ENCODE measurements at places on chromosomes 12 and 14.
A peak's percentile ranks its signal among the peaks of the same experiment; 100 is the strongest.

GRCh38 chr14:74618078-74618952 lies 6.3 kb upstream of the LTBP2 start:
- DNase-seq = no peak

GRCh38 chr12:27198036-27198435 lies 46.0 kb upstream of the STK38L start:
- DNase-seq = no peak

DNA sequence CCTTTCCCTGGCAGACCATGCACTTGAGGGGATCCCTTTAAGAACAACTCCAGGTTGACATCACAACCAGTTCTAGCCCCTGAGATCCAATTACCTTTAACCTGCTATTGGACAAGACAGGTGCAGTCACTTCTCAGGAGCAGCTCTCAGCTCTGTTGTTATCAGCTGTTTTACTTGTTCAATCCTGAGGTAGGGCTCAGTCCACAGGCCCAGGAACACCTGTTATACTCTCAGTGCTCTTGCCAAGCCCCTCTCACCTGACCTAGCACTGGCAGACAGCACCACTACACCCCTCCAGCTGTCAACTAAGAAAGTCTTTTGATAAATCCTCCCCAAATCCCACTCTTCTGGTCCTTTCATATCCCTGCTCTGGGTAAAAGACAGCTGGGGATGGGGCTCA lies 163.9 kb upstream of the TMTC2 start:
- DNase-seq = no peak

DNA sequence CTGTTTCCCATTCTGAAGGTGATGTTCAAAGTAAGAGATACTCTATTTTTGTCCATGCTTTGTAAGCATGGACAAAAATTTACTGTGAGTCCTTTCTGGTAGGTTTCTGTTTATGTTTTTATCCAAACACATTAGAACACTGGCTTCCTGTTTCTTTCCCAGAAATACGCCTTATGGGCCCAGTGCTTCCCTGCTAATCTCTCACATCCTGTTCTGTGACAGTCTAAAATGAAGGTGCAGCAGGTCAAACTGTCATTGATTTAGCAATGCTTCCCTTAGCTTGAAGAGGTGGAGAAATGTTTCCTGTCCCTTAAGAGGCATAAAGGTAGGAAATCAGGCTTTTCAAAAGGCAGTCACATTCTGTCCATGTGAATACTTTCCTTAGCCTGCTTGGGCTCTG lies 305.6 kb downstream of the RPS29 start:
- DNase-seq = no peak

- DNase-seq = no peak
Observed at GRCh38 chr14:56122301-56122700, 4.1 kb downstream of the PELI2 start.

DNA sequence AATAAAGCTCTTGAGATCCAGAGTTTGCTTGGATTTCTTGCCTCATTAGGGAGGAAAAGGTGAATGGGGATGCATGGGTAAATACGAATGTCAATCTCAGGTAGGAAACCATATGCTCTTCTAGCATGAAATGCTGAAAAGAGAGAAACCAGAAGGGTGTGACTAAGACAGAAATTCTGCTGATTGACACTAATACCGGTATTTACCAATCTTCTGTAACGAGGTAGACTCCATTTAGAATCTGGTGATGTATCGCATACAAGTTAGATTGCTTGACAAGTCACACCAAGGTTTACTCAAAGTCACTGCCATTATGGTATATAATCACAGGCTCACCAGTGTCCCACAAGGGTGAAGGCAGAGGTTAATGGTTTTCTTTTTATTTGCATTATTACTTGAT lies 337.9 kb downstream of the NRXN3 start:
- no peak for DNase-seq

DNA sequence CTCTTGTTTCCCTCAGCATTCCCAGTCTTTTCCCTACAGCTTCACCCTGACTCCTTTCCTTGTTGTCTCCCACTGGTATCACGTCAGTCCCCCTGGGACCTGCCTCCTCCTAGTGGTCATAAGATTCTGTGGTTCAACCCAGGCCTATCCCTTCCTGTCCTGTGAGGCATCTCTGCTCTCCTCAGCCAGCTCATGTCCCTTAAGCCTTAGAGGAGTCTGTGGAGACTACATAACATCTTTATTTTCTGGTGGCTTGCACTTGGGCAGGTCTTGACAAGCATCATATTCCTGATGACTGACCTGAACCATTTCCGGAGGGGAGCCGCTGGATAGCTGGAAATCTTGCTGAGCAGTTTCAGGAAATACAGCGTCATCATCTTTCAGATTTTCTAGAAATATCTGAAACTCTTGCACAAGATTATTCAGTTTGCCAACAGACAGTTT lies 688 bp downstream of the C12orf71 start:
- no peak for DNase-seq

GRCh38 chr12:46921764-46922133 lies 96.0 kb upstream of the SLC38A4 start:
- no peak for DNase-seq

GRCh38 chr12:82682326-82682725 lies 4.4 kb upstream of the TMTC2 start:
- peak; percentile 5 for DNase-seq

DNA sequence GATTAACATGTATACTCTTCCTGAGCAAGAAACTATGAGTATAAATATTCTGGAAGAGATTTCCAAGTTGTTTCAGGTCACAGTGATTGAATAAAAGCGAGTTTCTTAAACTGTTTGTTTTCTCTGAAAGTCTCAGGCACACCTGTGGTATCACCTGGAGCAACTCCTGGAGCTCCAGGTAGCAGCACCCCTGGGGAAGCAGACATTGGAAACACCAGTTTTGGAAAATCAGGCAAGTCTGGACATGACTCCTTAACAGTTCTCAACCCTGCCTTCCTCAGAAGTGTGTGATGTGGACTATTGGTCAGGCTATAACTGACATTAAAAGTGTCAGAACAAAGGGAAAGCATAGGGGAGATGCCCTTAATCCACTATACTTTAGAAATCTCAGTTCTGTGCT lies 217.6 kb upstream of the CNTN1 start:
- no peak for DNase-seq

GRCh38 chr12:39646963-39647362 lies 27.4 kb upstream of the ABCD2 start:
- DNase-seq = no peak

- no peak for DNase-seq
Observed at GRCh38 chr12:125530876-125531275, 465.6 kb downstream of the AACS start.

- DNase-seq = no peak
Observed at GRCh38 chr12:65821336-65821735, 2.9 kb upstream of the HMGA2 start.

GRCh38 chr12:18283831-18284230 lies 22.5 kb downstream of the PIK3C2G start:
- DNase-seq = no peak

- no peak for DNase-seq
Observed at GRCh38 chr12:56541631-56542030, 20.0 kb downstream of the RBMS2 start.

DNA sequence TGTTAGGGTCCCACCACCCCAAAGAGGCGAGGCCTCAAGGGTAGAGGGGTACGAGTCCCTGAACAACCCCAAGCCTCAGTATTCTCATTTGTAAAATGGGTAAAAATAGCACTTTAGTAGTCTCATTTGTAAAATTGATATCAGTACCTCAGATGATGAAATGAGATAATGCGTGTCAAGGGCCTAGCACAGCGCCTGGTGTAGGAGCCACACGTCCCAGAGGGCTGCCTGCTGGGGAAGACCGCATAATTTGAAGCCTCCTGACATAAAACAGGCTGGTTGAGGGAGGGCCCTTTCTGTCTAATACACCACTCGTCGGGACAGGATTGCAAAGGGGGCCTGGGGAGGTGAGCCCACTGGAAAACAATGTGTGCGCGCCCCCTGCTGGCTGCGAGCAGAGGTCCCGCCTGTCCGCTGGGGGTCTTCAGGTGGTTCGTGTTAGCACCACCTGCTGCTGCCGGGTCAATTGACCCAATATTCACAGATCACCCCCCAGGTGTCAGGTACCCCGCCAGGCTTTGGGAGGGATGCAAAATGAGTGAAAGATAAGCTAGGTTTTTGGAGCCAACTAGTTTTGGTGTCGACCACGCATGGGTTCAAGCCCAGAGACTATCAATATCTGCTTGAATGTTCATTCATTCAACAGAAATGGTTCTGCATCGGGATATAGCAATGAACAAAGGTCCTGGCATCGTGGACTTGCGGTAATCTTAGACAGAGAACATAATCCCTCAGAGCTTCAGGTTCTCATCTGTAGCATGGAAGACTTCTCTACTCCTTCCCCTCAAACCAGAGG lies 24.7 kb upstream of the IRF2BPL start:
- peak; percentile 57 for DNase-seq

- no peak for DNase-seq
Observed at GRCh38 chr12:132392389-132393244, 63.2 kb upstream of the GALNT9 start.

DNA sequence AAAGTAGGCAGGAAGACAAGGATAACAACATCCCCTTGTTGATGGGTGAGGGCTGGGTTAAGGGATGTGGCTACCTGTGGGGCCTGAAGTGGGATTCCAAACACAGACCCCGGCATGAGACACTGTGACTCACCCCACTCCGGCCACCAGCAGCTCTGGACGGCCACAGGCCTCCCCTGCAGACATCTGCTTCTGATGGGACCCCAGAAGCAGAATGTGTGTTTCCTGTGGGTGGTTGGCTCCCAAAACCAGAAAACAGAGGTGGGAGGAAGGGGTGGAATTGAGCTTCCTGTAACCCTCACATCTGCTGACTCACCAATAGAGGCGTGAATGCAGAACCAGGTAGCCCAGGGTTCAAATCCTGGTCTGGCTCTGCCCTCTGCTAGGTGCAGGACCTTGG lies 216.6 kb upstream of the PWP1 start:
- DNase-seq = no peak

DNA sequence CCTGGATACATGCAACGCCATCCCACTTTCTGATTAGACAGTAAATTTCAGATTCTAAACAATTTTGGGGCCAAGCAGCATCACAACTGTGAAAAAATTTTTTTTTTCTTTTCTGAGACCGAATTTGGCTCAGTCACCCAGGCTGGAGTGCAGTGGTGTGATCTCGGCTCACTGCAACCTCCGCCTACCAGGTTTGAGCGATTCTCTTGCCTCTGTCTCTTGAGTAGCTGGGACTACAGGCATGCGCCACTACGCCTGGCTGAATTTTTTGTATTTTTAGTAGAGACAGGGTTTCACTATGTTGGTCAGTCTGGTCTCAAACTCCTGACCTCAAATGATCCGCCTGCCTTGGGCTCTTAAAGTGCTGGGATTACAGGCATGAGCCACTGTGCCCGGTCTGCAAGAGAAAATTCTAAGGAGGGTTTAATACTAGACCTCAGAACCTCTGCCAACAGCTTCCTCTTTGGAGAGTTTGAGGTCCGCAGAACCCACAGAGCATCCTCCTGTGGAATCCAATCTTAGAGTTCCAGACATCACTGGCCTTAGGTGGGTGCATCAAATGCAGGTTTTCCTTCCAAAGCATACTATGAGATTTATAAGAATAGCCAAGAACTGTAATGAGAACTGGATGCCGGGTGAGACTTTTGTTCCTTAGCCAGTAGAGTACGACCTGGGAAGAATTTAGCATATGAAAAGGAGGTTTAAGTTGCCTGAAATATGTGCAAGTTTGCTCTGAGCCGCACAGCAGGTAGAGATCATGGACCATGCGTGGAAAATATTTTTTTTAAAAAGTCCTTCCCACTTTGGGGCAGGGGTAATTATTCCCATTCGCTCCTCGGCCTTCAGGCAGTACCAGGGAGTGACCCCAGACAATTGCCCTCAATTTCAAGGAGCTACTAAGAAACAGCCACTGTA lies 7.8 kb upstream of the PHC1 start:
- DNase-seq = no peak

- no peak for DNase-seq
Observed at GRCh38 chr12:20429852-20430251, 61.5 kb downstream of the PDE3A start.

DNA sequence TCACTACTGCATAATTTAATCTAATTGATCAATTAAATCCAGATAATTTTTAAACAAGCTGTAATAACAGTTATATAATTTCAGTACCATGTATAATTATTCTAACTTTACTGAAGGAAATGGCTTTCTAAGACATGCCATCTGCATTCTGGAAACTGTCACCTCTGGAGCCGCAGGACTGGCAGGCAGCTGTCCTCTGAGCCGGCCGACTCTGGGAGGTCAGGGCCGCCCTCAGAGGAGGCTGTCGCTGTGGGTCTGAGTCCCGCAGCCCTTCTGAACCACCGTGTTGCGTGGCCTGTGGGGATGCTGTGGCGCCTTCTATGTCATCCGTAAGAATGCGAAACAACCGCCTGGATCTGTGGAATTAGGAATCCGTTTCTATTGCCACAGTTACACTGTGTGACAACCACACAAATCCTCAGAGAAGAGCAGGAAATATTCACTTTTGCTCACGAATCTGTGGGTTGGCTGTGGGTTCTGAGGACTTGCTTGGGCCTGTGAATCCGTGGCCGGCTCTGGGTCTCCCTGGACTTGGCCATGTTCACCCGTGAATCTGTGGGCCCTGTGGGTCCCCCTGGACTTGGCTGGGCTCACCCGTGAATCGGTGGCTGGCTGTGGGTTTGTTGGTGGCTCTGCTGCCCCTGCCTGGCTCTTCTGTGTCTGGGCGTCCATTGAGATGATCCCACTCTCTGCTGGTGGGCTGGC lies 17.2 kb upstream of the GALNT9 start:
- no peak for DNase-seq

DNA sequence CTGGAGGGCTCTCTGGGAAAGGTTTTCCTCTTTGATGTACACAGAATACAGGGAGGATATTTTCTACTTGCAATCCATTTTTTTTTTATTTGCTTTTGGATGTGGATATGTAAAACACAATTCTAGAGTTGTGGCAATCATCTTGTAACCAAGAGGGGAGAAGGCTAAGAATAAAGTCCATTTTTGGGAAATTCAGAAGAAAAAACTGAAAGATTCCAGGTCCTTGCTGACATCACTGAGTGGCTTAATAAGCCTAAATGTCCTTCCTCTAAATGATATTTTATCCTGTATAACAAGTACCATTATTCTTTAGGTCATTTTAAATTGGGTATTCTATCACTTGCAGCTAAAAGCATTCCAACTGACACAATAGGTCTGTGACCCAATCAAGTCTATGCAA lies 64.0 kb downstream of the PPP1R12A start:
- DNase-seq = no peak

- DNase-seq = no peak
Observed at GRCh38 chr12:25295361-25295760, 44.6 kb upstream of the KRAS start.

DNA sequence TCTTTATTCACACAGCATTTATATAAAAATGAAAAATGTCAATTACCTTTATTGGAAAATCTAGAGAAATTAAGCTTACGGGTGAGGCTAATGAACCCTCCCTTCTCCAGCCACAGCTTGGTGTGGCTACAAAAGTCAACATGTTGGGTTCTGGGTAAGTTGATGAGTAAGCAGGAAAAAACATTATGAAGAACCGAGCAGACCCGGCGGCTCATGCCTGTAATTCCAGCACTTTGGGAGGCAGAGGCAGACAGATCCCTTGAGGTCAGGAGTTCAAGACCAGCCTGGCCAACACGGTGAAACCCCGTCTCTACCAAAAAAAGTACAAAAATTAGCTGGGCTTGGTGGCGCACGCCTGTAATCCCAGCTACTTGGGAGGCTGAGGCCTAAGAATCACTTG lies 10.9 kb downstream of the NAA25 start:
- DNase-seq = no peak

- no peak for DNase-seq
Observed at GRCh38 chr12:82434392-82434911, 76.1 kb downstream of the METTL25 start.

Measured in DMS 273 treated with DMSO at 0.1 percent for 48 hours (cell line).